ENCODE measurements at places on chromosomes 7 and 10. TPM values are rescaled to one million over a fixed set of nuclear protein-coding genes. Genes with fewer than 3 reads are reported as not detected.

GRCh38 chr7:18579698-18580097 lies 84.1 kb downstream of the HDAC9 start:
- no peak overlapping the region for H3K27ac ChIP-seq
- H3K27me3 ChIP-seq: no peaks in the 10 kb centered on the region

The GPNMB gene
- total RNA-seq: under 0.01 TPM

DNA sequence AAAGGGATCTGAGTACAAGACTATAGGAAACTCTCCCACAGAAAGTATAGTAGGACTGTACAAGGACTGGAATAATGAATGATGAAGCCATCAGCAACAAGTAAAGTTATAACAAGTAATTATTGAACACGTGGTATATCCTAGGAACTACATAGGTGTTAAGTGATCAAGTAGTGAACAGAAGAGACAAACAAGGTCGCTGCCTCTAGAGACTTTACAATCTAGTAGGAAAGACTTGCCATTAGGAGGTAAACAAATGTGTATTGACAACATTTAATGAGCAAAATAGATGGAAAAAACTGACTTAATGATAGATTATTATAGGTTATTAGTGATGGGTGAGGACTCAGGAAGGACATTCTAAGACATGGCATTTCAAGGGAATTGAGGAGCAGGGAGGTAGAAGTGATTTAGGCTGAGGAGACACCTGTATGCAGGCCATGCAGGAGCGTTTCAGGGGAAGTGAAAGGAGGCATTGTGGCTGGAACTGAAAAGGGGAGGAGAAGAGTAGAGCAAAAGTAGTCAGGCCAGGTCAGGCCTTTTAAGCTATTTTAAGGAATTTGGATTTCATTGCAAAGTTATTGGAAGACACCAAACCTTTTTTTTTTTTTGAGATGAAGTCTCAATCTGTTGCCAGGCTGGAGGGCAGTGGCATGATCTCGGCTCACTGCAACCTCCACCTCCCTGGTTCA lies 8.5 kb upstream of the GLCCI1 start:
- no peaks in the 10 kb centered on the region for H3K36me3 ChIP-seq
- H3K4me1 ChIP-seq: peaks cover 12% of the 10 kb centered on the region
- no peaks in the 10 kb centered on the region for H3K27me3 ChIP-seq
- H3K27ac ChIP-seq: no peak overlapping the region
- no peak overlapping the region for H3K4me3 ChIP-seq

DNA sequence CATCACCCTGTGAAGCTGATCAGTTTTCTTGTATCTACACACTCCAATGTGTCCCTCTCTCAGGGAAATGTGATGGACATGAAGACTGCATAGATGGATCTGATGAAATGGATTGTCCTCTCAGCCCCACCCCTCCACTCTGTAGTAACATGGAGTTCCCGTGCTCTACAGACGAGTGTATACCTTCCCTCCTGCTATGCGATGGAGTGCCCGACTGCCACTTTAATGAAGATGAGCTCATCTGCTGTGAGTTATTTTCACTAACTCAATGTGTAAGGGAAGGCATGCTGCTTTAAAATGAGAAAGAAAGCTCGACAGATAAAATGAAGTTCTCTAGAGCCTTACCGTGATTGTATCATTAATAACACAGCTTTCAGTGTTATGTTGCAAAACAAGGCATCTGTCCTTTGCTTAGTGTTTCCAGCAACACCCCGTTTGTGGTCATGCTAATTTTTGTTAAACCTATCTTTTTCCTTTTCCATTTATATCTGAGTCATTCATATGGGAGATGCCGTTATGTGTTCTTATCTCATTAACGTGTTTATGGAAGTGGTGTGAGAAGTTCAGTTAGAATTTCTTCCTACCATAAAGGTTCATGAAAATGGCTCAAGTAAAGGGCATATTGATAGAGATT lies 220.9 kb upstream of the PLXDC2 start:
- H3K27me3 ChIP-seq: no peaks in the 10 kb centered on the region
- H3K27ac ChIP-seq: no peak overlapping the region
- no peaks in the 10 kb centered on the region for H3K36me3 ChIP-seq
- no peak overlapping the region for H3K4me3 ChIP-seq
- DNase-seq: no peak

Data from IMR-90 (cell line).